ENCODE measurements at places on chromosomes 5 and 9. TPM values are rescaled to one million over a fixed set of nuclear protein-coding genes. Genes with fewer than 3 reads are reported as not detected.

TNFSF15 gene
- 0.89 TPM for polyA plus RNA-seq

SLC31A1 gene
- polyA plus RNA-seq = 21.1 TPM

PCDHA1 gene
- 0.03 TPM for polyA plus RNA-seq

TSLP gene
- 0.43 TPM for polyA plus RNA-seq

PCA3 gene
- not detected for polyA plus RNA-seq

ZDHHC21 gene
- polyA plus RNA-seq = 3.9 TPM

SLC6A19 gene
- polyA plus RNA-seq = not detected

HAVCR2 gene
- polyA plus RNA-seq = not detected

CD274 gene
- polyA plus RNA-seq = 18.9 TPM

TEX48 gene
- not detected for polyA plus RNA-seq

BRINP1 gene
- polyA plus RNA-seq = 0.52 TPM

PPP3R2 gene
- polyA plus RNA-seq = not detected

GRM6 gene
- polyA plus RNA-seq = not detected

LCN9 gene
- not detected for polyA plus RNA-seq

CDH9 gene
- not detected for polyA plus RNA-seq

AJM1 gene
- polyA plus RNA-seq = 0.10 TPM

ADAMTS2 gene
- not detected for polyA plus RNA-seq

PRDM9 gene
- polyA plus RNA-seq = not detected

PCDHA9 gene
- polyA plus RNA-seq = 0.01 TPM

PCDHGA2 gene
- polyA plus RNA-seq = 0.37 TPM

NR5A1 gene
- not detected for polyA plus RNA-seq

PCDHB12 gene
- 0.03 TPM for polyA plus RNA-seq

REEP5 gene
- polyA plus RNA-seq = 174 TPM

MTX3 gene
- polyA plus RNA-seq = 11.1 TPM

MCCC2 gene
- polyA plus RNA-seq = 52.5 TPM

PPIC gene
- 28.1 TPM for polyA plus RNA-seq

DBH gene
- not detected for polyA plus RNA-seq

PCDHB11 gene
- not detected for polyA plus RNA-seq

PCDHGA4 gene
- polyA plus RNA-seq = 0.05 TPM

ADGRV1 gene
- 0.03 TPM for polyA plus RNA-seq

OTULINL gene
- polyA plus RNA-seq = 0.62 TPM

ABL1 gene
- 17.0 TPM for polyA plus RNA-seq

IL4 gene
- not detected for polyA plus RNA-seq

SV2C gene
- polyA plus RNA-seq = 0.02 TPM

RECK gene
- polyA plus RNA-seq = 3.3 TPM

SLC6A18 gene
- polyA plus RNA-seq = not detected

ADCY2 gene
- not detected for polyA plus RNA-seq

PTPDC1 gene
- polyA plus RNA-seq = 8.2 TPM

STPG3 gene
- not detected for polyA plus RNA-seq

LECT2 gene
- polyA plus RNA-seq = not detected

FOXI1 gene
- not detected for polyA plus RNA-seq
